ENCODE measurements at places on chromosomes 12 and 14.

DNA sequence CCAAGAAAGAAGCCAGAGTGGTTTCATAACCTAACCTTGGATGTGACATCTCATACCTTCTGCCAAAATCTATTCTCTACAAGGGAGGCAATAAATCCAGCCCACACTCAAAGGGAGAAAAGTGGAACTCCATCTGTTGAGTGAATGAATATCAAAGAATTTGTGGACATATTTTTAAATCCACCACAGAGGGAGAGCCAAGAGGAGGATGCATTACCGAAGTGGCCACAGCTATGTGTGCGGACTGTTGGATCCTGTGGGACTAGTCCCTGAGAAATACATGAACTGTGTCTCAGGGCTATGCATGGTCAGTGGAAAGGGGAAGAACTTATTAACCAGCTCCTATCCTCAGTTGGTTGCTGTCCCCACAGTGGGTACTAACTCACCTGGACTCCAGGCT, 273.9 kb downstream of the NUAK1 start:
- no peak for DNase-seq

GRCh38 chr12:27970401-27971120, 2.0 kb downstream of the PTHLH start:
- DNase-seq = no peak

GRCh38 chr12:83010169-83010804, 323.6 kb downstream of the TMTC2 start:
- no peak for DNase-seq

- no peak for DNase-seq
Observed at GRCh38 chr12:31715283-31715825, 13.5 kb downstream of the AMN1 start.

DNA sequence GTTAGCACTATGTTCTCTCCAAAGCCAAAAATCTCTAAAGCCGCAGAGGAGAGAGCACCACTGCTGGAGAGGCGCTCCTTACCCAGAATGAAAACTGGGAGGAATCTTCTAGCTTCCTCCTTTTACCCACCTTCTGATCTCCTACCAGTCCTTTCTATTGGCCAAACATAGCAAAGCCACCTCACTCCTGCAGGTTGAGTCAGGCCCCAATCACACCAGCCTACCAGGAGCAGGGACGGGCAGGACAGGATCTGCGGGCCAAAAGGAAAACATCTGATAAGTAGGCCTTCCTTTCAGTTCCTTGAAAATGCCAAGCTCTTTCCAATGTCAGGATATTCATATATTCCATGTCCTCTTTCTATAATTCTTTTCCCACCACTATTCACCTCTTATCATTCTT, 197.7 kb upstream of the CNOT2 start:
- DNase-seq = no peak

- no peak for DNase-seq
Observed at GRCh38 chr12:57519796-57520052, 590 bp downstream of the DDIT3 start.

- DNase-seq = peak; percentile 92
Observed at GRCh38 chr12:12087693-12088034, 16.9 kb downstream of the BCL2L14 start.

- no peak for DNase-seq
Observed at GRCh38 chr12:125166041-125166440, 100.8 kb downstream of the AACS start.

GRCh38 chr12:53068811-53069585, 10.2 kb downstream of the SPRYD3 start:
- DNase-seq = no peak

- DNase-seq = no peak
Observed at GRCh38 chr12:57793920-57794319, 11.3 kb downstream of the TSFM start.

DNA sequence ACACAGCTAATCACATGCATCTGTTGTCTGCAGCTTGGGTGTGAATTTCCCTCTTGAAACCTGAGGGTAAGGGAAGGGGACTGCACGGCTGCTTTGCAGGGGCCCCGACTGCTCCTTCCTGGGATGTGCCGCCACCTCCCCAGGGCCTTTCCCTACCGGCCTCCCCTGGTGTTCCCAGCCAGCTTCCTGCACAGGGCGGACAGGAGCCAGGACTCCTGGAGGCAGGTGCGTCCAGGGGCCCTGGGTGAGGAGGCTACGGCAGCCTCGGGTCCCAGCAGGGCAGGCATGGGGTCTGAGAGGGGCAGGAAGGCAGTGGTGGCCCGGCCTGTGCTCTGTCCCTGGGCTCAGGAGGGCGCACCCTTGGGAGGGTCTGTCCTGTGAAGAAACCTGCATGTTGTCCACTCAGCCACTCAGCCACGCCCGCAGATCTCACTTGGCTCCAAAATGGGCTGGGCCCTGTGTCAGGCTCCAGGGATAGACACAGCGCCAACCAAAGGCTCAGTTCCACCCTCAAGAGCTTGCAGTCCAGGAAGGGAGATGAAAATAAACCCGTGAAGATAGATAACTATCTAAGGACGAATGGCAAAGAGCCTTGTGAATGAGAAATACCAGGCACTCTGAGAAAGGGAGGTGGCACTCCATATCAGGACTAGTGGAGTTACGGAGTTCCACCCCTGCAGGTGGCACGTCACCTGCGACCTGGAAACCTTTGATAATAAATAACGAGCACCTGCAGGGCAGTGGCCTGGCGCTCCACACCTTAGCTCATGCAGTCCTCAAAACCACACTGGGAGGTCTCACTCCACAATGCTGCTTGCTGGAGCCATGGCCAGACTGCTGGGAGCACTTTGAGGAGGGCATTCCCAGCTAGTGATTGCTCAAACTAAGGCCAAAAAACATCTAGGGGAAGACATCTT, 427.4 kb downstream of the AACS start:
- no peak for DNase-seq

- no peak for DNase-seq
Observed at GRCh38 chr14:89468566-89468965, 51.5 kb upstream of the FOXN3 start.

DNA sequence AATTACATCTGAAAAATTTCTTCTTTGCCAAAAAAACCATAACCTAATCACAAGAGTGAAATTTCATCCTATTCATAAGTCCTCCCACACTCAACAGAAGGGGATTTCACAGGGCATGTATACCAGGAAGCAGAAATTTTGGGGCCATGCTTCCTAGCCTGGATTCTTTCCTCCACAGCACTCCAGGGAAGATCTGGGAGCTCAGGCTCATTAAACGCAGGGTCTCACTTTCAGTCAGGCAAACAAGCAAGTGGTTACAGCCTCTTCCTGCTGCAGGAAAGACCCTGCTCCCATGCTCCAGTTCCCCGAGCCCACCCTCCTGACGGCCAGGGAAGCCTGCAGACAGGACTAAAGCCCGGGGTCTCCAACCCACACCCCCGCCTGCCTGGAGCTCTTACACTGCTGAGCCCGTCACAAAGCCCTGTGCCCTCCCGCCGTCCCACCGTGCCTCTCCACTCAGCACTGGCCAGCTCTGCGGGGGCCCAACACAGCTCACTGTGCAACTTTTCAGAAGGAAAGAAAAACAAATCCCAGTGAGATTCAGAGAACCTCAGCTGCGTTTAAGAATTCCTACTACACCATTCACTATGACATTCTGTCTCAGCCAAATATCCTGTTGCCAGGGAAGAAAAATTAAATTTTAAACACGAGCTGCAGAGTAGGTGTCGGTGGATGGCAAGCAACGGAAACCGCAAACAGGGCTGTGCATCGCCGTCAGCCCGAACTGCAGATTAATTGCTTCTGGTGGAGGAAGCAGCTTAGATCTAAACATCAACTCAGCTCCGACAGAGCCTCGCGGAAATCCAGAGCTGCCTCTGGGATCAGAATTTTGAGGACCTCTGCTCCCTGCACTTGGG, 106.7 kb upstream of the SFSWAP start:
- no peak for DNase-seq
